Anterior cingulate cortex (tissue), 58 donors: ENCODE measurements at places on chromosomes 6 and 20.

DNA sequence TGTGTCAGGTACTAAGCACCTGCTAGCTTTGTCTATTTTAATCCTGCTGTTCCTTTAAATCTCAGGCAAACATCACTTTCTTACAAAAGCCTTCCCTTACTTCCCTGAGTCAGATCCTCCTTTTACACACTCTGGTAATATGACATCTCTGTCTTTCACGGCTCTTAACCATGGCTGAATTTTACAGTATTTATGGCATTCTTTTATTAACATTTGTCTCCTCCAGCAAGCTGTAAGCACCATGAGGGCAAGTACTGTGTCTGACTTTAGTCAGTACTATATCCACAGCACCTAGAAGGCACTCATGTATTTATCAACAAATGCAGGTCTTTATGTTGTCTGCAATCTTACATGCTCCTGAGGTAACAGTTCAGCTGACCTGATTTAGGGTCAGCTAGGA, 33.7 kb upstream of the HBS1L start:
- DNase-seq, result no peak

DNA sequence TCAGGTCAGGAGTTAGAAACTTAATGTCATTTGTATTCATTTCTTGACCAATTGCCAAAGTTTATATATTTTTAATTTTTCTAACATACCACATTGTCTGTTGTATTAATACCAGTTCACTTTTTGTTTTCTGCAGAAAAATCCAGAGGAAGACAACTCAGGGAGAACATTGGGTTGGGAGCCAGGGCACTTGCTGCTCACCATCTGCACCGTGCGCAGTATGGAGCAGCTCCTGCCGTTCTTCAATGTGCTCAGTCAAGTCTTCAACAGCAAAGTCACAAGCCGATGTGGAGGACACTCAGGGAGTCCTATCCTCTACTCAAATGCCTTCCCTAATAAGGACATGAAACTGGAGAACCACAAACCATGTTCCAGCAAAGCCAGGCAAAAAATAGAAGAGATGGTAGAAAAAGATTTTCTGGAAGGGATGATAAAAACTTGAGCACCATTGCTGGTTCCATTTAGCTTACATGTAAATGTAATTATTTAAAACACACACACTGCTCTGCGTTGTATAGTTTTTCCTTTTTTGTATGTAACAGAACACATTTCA, 25.3 kb downstream of the PGM3 start:
- DNase-seq, result no peak

- DNase-seq, result no peak
Measured at GRCh38 chr6:13992417-13993055, 67.8 kb downstream of the RNF182 start.

DNA sequence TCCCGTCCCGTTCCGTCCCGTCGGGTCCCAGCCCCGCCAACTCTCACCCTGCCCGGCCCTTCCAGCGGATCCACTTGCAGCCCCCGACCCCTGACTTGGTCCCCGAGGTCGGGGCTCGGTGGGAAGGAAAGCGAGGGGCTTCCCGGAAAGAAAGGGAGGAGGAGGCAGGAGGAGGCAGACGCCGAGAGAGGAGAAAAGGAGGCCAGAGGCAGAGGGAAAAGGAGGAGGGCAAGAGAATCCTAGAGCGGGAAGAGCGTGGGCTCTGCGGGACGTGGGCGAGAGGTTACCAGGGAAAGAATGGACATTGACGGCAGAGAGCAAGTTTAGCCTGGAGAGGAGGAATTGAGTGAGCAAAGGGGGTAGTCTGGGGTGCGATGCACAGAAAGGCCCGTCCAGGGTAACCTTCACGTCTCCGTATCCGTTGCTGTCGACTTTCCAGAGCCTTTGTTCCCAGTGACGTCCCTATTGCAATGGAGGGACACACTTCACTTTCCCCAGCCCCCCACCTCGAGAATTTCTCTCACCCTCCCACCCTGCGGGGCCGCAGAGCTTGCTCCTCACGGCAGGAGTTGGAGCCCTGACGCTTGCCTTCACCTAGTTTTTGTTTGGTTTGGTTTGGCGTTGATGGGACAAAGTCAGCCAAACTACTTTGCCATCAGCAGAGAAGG, 477 bp upstream of the MOXD1 start:
- no peak for DNase-seq

- no peak for DNase-seq
Measured at GRCh38 chr20:49762940-49763766, 49.5 kb upstream of the B4GALT5 start.

- no peak for DNase-seq
Measured at GRCh38 chr6:159595173-159595572, 97.9 kb downstream of the SOD2 start.

DNA sequence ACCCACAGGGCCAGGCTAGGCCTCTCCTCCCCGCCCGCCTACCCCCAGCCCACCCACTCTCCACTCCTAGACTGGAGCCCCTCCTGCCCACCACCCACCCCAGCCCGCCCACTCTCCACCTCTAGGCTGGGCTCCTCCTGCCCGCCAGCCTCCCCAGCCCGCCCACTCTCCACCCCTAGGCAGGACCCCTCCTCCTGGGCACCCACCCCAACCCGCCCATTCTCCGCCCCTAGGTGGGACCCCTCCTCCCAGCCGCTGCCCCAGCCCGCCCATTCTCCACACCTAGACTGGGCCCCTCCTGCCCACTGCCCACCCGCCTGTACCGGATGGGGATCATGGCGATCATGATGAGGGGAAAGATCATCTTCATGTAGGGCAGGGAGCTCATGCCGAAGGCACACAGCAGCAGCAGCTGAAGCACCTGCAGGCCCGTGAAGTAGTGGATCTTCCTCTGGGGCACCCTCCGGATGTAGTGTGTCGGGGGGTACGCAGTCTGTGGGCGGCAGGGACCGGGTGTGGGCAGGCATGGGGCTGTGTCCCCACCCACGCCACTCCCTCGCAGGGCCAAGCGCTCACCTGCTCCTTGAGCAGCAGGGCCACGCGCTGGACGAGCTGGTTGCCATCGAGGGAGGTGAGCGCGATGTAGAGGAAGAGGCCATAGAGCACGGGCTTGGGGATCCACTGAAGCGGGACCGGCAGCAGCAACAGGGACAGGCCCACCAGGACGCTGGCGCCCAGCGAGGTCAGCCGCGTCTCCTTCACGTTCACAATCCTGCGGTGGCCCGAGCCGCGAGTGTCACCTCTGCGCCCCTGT, 10.8 kb downstream of the SLC4A11 start:
- DNase-seq, result no peak

DNA sequence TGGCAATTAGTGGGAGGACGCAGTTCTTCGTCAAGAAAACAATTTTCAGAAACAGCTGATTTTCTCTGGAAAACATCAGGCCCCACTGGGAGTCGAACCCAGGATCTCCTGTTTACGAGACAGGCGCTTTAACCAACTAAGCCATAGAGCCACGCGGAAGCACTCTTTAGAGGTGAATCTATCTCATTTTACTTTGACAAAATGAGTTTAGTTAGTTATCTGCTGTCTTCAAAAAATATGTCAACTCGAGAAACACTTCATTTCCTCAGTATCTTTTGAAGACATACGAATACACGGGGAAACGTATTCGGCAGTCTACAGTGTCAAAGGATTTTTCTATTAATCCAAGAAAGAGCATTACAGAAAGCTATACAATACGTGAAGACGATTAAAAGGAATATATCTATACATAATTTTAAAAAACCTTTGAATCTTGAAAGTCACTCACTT, 26.7 kb downstream of the GPX6 start:
- no peak for DNase-seq

DNA sequence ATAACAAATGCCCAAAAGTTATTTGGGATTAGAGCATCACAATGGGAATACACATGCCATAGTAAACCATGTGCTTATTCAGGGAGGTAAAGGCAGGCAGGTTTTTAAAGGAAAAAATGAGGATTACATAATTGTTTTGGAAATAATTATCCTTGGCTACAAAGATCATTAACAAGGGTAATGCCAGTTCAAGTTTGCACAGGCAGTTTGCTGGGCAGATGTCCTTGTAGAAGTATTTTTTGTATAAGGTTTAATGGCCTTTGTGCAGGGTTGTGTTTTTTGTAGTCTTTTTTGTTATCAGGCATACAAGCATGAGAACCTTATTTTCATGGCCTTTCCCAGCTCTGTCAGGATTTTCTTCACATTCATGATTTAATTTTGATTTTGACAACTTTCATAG, 24.7 kb downstream of the FBXO9 start:
- no peak for DNase-seq

GRCh38 chr20:57106692-57107091, 159.7 kb downstream of the BMP7 start:
- DNase-seq, result no peak

DNA sequence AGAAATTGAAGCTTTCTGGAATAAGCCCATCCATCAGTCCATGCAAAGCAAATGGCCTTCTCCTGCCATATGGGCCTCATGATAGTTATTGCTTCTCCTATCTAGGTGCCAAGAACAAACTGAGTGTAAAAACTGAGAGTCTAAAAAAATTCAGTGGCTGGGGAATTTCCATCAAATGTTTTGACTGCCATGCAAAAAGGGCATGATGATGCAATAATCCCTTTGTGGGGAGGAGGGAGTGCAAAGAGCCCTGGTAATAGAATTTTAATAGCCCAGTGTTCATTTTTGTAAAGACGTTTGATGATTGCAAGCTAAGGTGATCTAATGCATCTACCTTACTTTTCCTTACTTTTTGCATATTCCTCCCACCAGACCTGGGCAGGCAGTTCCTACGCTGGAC, 683.7 kb downstream of the EPM2A start:
- DNase-seq, result no peak

- no peak for DNase-seq
Measured at GRCh38 chr6:151885234-151885633, 77.8 kb downstream of the ESR1 start.

DNA sequence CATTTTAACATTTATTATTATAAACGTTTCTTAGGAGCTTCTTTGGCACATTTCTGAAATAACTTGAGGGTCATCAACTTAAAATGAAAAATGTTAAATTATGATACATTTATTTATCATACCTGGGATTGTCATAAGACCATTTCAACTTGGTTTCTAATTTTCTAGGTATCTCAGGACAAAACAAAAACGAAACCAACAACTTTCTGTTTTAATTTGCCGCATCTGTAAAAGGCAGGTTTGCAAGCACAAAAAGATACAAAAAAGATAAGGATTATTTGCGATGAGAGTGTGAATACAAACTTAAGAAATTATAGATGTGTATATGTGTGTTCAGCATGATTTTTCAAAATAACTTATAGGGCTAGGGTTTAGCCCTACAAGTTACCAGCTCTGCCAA, 395.0 kb upstream of the RUNX2 start:
- DNase-seq, result no peak

GRCh38 chr6:50214937-50215336, 165.2 kb upstream of the DEFB112 start:
- DNase-seq, result no peak

DNA sequence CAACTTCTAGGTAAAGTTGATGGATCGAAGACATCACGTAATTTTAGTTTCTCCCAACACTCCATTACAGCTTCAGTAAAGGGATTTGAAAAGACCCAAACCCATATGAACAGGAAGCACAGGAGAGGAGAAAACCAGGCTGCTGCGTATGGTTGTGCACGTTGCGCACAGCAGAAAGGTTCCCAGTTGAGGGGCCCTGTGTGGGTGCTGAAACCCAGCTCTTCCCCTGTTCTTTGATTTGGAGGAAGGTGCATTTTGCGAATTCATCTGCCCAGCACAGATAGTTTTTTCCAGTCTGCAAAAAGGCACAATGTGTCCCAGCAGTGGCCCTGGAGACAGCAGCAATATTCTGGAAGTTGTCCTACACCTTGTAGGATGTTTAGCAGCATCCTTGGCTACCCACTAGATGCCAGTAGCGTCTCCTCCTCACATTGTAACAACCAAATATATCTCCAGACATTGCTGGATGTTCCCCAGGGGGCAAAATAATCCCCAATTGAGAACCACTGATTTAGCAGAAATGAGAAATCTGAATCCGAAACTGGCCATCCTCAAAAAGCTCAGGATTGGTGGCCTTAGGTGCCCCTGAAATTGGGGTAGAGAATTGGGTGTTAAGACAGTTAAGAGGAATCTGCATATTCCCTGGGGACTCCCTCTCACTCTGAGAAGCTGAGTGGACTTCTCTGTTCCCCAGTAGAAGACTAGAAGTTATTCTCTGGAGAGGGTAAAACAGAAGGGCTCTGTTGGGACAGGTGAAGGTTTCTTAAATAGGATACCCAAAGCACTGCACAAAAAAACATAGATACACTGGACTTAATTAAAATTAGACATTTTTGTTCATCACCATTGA, 12.2 kb downstream of the SUN5 start:
- no peak for DNase-seq

- DNase-seq, result no peak
Measured at GRCh38 chr6:13355999-13356785, 27.9 kb upstream of the TBC1D7 start.

DNA sequence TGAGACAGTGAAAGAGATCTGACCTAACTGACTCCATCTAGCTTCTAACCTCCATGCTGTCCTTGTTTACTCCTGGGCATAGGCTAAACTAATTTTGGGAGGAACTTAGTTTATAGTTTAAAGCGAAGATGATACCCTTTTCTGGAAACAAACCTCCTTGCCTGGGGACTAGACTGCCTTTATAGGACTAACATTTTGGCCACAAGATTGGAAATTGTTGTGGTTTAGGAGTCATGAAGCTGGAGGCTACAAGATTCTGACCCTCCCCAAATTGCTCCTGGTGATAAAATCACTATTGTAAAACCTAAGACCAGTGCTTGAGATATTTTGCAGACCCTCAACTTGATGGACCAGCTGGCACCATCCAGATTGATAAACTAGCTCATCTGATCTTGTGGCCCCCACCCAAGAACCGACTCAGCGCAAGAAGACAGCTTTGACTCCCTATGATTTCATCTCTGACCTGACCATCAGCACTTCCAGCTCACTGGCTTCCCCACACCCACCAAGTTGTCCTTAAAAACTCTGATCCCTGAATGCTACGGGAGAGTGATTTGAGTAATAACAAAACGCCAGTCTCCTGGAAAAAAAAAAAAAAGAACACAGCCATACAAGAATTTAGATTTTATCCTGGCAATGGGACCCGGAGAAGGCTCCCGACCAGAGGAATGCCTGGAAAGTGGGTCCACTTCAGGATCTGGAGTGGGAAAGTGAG, 63.0 kb downstream of the ABHD12 start:
- no peak for DNase-seq

GRCh38 chr6:19824058-19824807, 12.9 kb upstream of the ID4 start:
- DNase-seq, result no peak

DNA sequence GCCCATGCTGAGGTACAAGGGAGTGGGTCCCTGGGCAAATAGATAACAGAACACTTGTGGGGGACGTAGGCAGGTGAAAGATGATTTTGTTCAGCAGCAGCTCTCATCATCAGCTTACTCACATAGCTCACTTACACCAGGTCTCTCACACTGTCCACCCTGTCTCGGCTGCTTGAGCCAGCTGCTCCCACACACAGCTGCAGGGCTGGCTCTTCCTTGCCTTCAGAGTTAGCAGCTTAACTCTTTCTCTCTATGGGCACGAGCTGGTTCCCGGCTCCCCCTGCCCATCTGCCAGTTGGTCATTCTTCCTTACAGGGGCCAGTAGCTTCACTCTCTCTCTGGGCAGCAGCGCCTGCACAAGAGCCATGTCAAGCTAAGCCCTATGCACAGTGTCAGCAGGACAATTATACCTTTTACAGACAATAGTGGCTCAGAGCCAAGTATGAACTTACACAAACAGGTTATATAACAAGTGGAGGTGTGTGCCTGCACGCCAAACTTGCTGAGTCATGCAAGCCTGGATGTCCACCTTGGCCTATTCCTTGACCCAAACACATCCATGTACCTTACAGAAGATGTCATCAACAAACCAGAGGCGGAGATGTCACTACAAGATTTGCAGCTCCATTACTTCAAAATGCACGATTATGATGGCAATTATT, 18.7 kb downstream of the ZNF391 start:
- DNase-seq, result no peak

- DNase-seq, result no peak
Measured at GRCh38 chr6:104613416-104614001, 246.2 kb downstream of the HACE1 start.
